ENCODE measurements at places on chromosomes 13 and 19. TPM values are rescaled to one million over a fixed set of nuclear protein-coding genes. Genes with fewer than 3 reads are reported as not detected.
A peak's percentile ranks its signal among the peaks of the same experiment; 100 is the strongest.

LMO7 gene
- total RNA-seq, result 15.7 TPM

KLK3 gene
- total RNA-seq, result 1.4 TPM

TSC22D1 gene
- 168 TPM for total RNA-seq

GRCh38 chr19:3398114-3398899 lies 31.9 kb downstream of the NFIC start:
- no peaks in the 10 kb centered on the region for H3K36me3 ChIP-seq
- H3K4me1 ChIP-seq, result peaks cover 17% of the 10 kb centered on the region
- DNase-seq, result peak; percentile 85

DNA sequence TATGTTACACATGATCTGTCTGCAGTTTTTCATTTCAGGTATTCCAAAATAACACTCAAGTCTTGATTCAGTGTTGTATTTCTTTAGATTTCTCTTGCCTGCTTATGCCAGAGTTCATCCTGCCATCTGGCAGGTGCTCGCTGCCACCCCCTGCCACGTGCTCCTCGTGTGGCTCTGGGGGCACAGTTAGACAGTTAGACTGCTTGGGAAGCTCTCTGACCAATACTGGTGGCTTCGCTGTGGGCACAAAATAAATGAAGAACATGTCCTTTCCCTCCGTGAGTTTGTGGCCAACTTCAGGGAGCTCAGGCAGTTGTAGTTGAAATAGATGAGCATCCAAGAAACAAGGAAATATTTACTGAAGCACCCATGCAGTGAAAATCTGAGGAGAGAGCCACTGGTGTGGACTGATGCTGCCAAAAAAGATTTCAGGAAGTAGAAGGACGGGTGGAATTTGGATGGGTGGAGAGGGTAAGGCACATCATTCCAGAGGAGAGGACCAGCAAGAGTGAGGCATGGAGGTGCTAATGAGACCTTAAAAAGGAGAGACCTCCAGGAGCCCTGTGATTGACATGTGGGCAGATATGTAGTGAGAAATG lies 37.5 kb upstream of the GPR183 start:
- no peaks in the 10 kb centered on the region for H3K27me3 ChIP-seq
- DNase-seq, result no peak
- no peaks in the 10 kb centered on the region for H3K4me1 ChIP-seq
- H3K27ac ChIP-seq, result no peak overlapping the region
- no peak overlapping the region for H3K4me3 ChIP-seq

DNA sequence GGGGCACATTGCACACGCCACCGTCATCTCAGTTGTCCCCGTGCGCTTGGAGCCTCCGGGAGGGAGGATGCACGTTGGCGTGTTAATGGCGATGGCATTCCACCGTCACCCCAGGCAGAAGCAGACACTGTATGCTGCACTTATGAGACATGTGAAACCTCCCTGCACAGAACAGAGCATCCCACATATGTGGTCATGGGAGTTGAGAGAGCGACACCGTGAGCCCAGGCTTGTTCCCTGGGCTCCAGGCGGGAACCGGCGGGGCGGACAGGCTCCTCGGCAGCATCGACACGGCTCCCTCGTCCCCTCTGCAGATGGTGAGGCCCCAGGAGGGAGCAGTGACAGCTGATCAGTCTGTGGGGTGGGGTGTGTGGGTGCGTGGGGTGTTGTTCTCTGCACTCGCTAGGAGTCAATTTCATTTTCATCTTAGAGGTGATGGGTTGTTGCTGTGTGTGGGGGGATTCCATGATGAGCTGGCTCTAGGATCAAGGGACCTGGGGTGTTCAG lies 40.4 kb downstream of the CRTC1 start:
- no peaks in the 10 kb centered on the region for H3K27me3 ChIP-seq
- DNase-seq, result no peak
- H3K4me3 ChIP-seq, result no peak overlapping the region
- H3K4me1 ChIP-seq, result no peaks in the 10 kb centered on the region
- H3K36me3 ChIP-seq, result no peaks in the 10 kb centered on the region

DNA sequence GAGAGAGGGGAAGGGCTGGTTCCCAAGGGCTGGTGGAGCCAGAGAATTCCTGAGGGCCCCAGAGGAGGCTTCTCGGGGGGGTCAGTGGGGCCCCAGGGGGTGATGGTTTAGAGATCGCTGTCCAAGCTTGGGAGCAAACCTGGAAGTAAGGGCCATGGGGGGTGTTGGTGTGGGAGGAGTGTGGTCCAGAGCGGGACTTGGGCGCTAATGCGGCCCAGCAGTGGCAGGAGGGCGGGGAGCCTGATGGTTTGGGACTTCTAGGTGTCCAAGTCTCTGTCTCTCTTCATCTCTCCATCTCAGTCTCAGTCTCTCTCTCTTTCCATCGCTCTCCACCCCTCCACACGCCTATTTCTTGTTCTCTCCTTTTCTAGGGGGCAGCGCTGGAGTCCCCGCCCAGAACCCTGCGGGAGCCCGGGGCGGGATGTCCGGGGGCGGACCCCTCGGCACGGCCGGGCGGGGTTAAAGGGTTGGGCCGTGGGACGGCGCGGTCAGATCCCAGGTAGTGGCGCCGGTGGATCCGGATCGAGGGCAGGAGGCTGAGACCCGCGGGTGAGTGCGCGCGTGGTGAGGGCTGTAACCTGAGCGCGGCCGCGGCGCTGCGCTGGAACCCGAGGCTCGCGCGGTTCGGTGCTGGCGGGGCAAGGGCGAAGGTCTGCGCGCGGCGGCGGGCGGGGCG lies at the start of gene CYP4F22:
CYP4F22 (plus strand) TSS at position 491 of the 676 bp plus-strand sequence. CDS start 16,812 bp downstream, outside the sequence.
- no peaks in the 10 kb centered on the region for H3K36me3 ChIP-seq
- H3K27me3 ChIP-seq, result no peaks in the 10 kb centered on the region
- H3K4me3 ChIP-seq, result no peak within 1 kb of the TSS
- no peak within 1 kb of the TSS for H3K27ac ChIP-seq
- no peaks in the 10 kb centered on the region for H3K4me1 ChIP-seq

DNA sequence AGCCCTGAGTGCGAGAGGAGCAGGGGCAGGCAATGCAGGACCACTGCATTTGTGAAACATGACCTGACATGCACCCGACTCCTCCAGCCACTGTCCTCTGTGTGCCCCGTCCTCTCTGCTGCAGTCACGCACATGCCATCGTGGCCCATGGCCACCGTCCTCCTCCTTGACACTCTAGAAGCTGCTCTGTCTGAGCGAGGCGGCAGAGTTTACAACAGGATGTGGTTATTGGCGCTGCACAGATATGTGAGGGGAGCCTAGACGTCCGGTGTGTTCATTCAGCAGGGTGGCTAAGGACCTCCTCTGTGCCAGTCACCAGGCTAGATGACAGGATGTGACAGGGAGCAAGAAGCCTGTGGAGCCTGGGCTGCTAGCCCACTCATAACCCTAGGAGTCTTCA lies 277.8 kb downstream of the FOXO1 start:
- no peak overlapping the region for H3K27ac ChIP-seq
- no peak for DNase-seq
- H3K36me3 ChIP-seq, result no peaks in the 10 kb centered on the region

ZNF534 gene
- 0.46 TPM for total RNA-seq

ABCA7 gene
- total RNA-seq, result 4.4 TPM

PCDH9 gene
- 45.7 TPM for total RNA-seq

DNA sequence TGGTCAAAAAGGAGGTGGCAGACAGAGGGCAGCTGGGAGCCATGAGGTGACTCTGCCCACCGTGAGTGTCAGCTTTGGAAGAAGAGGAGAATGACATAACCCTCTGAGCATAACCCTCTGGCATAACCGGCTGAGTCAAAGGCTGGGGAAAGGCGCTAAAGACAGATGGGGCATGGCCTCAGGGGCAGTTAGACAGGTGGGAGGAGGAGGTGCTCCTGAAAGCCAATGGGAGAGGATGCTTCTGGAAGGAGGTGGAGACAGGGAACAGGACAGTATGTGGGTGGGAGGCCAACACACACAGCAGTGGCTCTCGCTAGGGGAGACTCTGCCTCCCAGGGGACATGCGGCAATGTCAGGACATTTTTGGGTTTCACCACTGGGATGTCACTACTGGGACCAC lies 17.1 kb downstream of the ELAVL1 start:
- H3K27ac ChIP-seq, result no peak overlapping the region
- no peaks in the 10 kb centered on the region for H3K36me3 ChIP-seq
- no peaks in the 10 kb centered on the region for H3K4me1 ChIP-seq
- no peak for DNase-seq
- no peaks in the 10 kb centered on the region for H3K27me3 ChIP-seq
- no peak overlapping the region for H3K4me3 ChIP-seq

SLC17A7 gene
- total RNA-seq, result 1.3 TPM

DNA sequence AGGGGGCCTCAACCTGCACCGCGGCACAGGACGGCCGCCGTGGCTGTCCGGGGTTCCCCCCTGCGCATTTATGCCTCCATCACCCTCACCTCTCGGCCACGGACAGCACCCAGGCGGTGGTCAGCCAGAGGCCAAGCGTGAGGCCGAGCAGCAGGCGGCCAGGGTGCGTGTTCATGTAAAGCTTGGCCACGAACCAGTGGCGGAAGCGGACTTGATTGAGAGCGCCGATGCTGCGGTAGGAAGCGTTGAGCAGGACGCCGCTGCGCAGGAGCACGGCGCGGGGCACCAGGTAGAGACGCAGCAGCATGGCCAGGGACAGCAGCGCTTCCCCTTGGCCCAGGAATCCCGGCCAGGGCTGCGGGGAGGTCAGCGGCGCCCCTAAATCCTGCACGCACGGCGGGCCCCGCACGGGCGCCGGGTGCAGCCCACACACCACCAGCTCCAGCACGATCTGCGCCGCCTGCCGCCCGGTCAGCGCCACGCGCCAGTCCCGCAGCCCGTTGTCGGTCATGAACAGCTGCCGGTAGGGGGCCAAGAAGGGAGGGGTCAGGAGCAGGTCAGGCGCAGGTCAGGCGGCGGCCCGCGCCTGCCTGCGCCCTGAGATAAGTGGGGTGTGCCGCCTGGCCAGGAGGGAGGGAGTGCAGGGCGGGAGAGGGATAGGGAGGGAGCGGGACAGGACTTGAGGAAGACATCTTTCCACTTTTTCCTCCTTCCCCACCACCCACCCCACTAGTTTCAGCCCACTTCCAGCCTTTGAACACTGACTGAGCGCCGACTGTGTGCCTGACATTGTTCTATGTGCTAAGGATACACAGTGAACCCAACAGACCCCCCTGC lies 6.5 kb downstream of the KCNN4 start:
- peak overlapping the region; percentile 27 for H3K27ac ChIP-seq
- DNase-seq, result peak; percentile 61
- no peaks in the 10 kb centered on the region for H3K27me3 ChIP-seq
- H3K4me3 ChIP-seq, result peak overlapping the region; percentile 11

FCAR gene
- 2.1 TPM for total RNA-seq

- H3K27ac ChIP-seq, result no peak overlapping the region
- DNase-seq, result no peak
- no peaks in the 10 kb centered on the region for H3K27me3 ChIP-seq
- no peaks in the 10 kb centered on the region for H3K36me3 ChIP-seq
- no peak overlapping the region for H3K4me3 ChIP-seq
Measured at GRCh38 chr13:41002606-41003005, 16.5 kb downstream of the ELF1 start.

DNA sequence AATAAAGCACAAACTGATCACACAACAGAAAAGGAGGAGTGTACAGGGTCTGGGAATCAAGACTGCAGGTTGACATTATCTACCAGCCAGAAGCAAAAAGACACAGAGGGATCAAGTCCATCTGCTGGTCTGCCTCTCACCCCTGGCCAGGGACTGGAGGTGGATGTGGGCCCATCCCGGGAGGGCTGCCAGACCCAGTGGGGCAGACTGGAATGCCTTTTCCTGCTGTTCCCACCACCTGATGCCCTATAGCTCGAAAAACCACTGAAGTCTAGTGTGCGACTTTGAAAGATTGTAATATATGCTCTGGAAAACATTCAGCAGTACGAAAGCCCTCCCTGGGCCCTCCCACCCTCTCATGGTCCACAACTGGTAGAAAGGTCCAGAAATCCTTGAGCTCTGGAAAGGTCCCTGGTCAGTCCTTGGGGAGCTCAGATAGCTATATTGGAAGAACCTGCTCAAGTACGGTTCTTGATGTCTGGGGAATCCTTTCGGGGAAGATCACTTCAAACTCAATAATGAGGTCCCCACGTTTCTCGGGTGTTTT lies 2.6 kb downstream of the DNAJB1 start:
- H3K36me3 ChIP-seq, result no peaks in the 10 kb centered on the region
- peak overlapping the region; percentile 100 for H3K4me3 ChIP-seq
- H3K27me3 ChIP-seq, result no peaks in the 10 kb centered on the region
- peaks cover 6% of the 10 kb centered on the region for H3K4me1 ChIP-seq

GRCh38 chr19:47447470-47448359 lies 24.0 kb downstream of the SLC8A2 start:
- no peak for DNase-seq
- H3K4me1 ChIP-seq, result no peaks in the 10 kb centered on the region
- no peaks in the 10 kb centered on the region for H3K27me3 ChIP-seq

- H3K27ac ChIP-seq, result no peak overlapping the region
- no peaks in the 10 kb centered on the region for H3K27me3 ChIP-seq
- H3K4me1 ChIP-seq, result no peaks in the 10 kb centered on the region
- H3K4me3 ChIP-seq, result no peak overlapping the region
- no peak for DNase-seq
- no peaks in the 10 kb centered on the region for H3K36me3 ChIP-seq
Measured at GRCh38 chr19:38079926-38080380, 144.1 kb downstream of the DPF1 start.

LILRA2 gene
- total RNA-seq, result not detected

DNA sequence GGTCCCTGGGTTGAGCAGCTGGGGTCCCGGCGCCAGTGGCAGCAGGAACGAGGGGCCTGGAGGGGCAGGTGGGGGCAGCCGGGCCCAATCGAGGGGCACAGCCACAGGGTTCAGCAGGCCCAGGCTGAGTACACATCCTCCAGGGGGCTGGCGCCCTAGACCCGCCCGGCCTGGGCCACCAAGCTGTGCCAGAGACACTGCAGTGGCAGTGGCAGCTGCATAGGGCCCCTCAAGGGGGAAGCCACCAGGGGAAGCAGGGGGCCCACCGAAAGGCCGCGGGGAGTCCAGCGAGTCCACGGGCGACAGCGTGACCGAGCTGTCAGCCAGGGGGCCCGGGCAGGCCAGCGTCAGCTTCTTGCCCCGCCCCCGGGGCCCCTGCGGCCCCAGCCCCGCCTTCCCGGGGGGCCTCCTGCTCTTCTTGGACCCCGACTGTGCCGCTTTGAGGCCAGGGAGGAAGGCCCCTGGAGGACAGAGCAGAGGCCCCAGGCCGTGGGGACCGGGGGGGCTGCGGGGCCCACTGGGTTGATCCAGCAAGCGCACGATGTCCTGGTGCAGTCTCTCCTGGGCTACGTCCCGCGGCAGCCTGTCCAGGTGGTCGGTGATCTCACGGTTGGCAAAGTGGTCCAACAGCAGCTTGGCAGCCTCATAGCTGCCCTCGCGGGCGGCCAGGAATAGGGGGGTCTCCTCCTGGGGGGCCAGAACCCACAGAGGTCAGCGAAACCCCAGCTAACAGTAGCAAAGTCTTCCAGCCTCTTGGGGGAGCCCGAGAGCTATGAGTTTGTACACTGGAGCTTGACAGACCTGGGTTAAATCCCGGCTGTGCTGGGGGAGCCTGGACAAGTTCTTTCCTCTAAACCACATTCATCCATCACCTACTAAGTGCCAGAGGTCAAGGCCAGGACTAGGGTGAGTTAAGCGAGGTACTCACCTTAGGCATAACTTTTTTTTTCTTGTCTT lies 39.5 kb downstream of the NOTCH3 start:
- H3K4me1 ChIP-seq, result no peaks in the 10 kb centered on the region
- H3K27me3 ChIP-seq, result no peaks in the 10 kb centered on the region

ADAMTSL5 gene
- total RNA-seq, result 10.8 TPM

GRCh38 chr13:39039041-39039440 lies 785 bp downstream of the NHLRC3 start:
- DNase-seq, result no peak
- no peaks in the 10 kb centered on the region for H3K4me1 ChIP-seq
- peak overlapping the region; percentile 90 for H3K27ac ChIP-seq
- H3K27me3 ChIP-seq, result no peaks in the 10 kb centered on the region
- peak overlapping the region; percentile 92 for H3K4me3 ChIP-seq

GRCh38 chr19:52962394-52963246 lies at the start of gene ZNF816:
Gene ZNF816 (minus strand): TSS chr19:52962881. CDS start chr19:52956089, 6,792 bp downstream.
- no peaks in the 10 kb centered on the region for H3K27me3 ChIP-seq
- H3K4me3 ChIP-seq, result peak within 1 kb of the TSS; percentile 48
- DNase-seq, result peak; percentile 98
- H3K27ac ChIP-seq, result peak within 1 kb of the TSS; percentile 85
